ENCODE measurements at places on chromosomes 7 and 10. TPM values are rescaled to one million over a fixed set of nuclear protein-coding genes. Genes with fewer than 3 reads are reported as not detected.

GRCh38 chr10:118545381-118545780 lies 50.1 kb downstream of the PRLHR start:
- H3K27ac ChIP-seq = no peak overlapping the region
- H3K27me3 ChIP-seq = no peaks in the 10 kb centered on the region
- no peaks in the 10 kb centered on the region for H3K4me1 ChIP-seq
- H3K36me3 ChIP-seq = no peaks in the 10 kb centered on the region
- DNase-seq = no peak
- H3K4me3 ChIP-seq = no peak overlapping the region

DNA sequence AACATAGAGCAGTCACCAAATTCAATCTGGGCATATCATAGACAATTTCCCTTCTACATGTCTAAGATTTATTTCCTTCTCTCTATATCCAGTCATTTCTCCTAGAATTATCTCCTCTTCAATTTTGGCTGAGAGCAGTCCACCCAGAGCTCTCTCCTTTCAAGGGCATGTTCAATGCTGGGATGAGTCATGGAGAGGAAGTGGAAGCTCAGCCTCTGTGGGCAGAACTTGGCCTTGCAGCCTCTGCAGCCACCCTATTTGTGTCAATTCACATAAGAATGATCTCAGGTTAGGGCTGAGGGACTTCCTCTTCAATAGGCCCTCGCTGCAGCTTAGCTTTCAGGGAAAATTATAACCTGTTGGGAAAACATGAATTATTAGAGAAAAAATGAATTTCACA lies 560.8 kb downstream of the POM121L12 start:
- H3K4me1 ChIP-seq = no peaks in the 10 kb centered on the region
- H3K4me3 ChIP-seq = no peak overlapping the region
- no peaks in the 10 kb centered on the region for H3K36me3 ChIP-seq
- no peaks in the 10 kb centered on the region for H3K27me3 ChIP-seq
- no peak for DNase-seq
- no peak overlapping the region for H3K27ac ChIP-seq

- DNase-seq = no peak
- H3K27me3 ChIP-seq = no peaks in the 10 kb centered on the region
- no peak overlapping the region for H3K4me3 ChIP-seq
- H3K27ac ChIP-seq = no peak overlapping the region
- no peaks in the 10 kb centered on the region for H3K36me3 ChIP-seq
- no peaks in the 10 kb centered on the region for H3K4me1 ChIP-seq
These were observed 167.7 kb downstream of the EMX2 start for GRCh38 chr10:117710181-117710798.

DNA sequence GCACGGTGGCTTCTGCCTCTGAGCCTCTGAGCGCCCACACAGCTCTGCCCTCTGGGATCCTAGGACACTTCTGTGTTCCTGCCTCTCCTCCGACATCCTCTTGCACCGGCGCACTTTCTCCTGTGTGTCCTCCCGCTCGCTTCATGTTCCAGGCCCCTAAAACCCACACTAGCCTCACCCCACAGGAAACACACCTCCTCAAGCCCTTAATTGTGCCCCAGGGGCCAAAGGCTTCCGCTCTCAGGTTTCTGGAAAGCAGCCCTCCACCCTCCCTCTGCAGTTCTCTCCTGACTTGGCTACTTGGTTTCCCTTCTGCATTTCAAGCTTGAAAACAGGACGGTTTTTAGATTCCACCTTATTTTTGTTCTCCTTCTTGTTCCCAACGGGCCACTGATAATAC lies 7.3 kb downstream of the GFRA1 start:
- no peaks in the 10 kb centered on the region for H3K27me3 ChIP-seq
- no peaks in the 10 kb centered on the region for H3K36me3 ChIP-seq

DNA sequence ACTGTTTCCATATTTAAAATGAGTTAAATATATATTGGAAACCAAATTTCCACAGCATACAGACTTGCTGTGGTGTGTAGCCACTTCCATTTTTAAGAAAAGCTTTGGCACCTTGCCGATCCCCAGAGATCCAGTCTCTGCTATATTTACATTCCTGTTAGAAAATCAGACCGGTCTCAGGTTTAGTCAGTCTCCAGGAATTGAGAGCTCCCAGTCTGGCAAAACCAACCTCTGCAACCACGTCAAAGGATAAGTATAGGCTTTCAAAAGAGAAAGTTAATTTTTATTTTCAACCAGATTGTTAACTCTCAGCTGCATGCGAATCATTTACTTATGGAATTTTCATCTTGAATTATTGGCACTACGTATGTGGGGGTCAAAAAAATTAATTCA lies 28.2 kb downstream of the PUS7 start:
- H3K27ac ChIP-seq = no peak overlapping the region
- H3K4me1 ChIP-seq = no peaks in the 10 kb centered on the region
- H3K27me3 ChIP-seq = no peaks in the 10 kb centered on the region
- DNase-seq = no peak
- H3K4me3 ChIP-seq = no peak overlapping the region

GRCh38 chr10:64037071-64037661 lies 516.0 kb downstream of the REEP3 start:
- peaks cover 26% of the 10 kb centered on the region for H3K4me1 ChIP-seq
- H3K27me3 ChIP-seq = no peaks in the 10 kb centered on the region
- H3K27ac ChIP-seq = no peak overlapping the region
- H3K4me3 ChIP-seq = no peak overlapping the region

DNA sequence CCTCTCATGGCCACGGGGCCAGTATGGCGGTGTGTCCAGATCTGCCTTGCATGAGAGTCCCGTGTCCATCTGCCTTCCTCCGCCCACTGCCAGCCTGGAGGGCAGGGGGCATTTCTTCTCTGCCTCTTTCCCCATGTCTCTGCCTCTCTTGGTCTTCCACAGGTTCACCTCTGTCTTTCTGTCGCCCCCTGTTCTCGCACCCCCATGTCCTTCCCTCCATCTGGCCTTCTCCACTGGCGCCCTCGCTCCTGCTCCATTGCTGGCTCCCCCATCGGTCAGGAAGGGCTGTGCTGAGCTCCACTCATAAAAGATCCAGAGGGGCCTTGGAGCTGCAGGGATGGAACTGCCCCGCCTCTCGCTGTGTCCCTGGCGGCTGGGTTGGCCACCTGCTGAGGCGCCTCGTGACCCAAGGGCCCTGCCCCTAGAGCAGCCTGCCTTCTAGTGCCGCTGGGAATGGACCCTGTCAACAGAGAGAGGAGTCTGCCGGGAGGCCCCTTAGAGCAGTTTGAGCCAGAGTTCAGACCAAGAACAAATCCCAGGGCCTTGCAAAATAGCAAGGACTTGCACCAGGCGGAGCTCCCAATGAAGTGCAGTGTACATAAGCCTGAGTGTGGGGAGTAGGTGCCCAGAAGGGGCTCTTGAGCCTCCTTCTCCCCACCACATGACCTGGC lies 42.0 kb downstream of the GOLGA7B start:
- no peaks in the 10 kb centered on the region for H3K27me3 ChIP-seq
- DNase-seq = no peak
- no peak overlapping the region for H3K27ac ChIP-seq
- no peak overlapping the region for H3K4me3 ChIP-seq
- H3K4me1 ChIP-seq = no peaks in the 10 kb centered on the region
- no peaks in the 10 kb centered on the region for H3K36me3 ChIP-seq

GRCh38 chr7:30977896-30978564 lies 14.3 kb downstream of the GHRHR start:
- no peaks in the 10 kb centered on the region for H3K36me3 ChIP-seq
- H3K4me3 ChIP-seq = no peak overlapping the region
- no peak overlapping the region for H3K27ac ChIP-seq
- H3K27me3 ChIP-seq = no peaks in the 10 kb centered on the region
- no peaks in the 10 kb centered on the region for H3K4me1 ChIP-seq

DNA sequence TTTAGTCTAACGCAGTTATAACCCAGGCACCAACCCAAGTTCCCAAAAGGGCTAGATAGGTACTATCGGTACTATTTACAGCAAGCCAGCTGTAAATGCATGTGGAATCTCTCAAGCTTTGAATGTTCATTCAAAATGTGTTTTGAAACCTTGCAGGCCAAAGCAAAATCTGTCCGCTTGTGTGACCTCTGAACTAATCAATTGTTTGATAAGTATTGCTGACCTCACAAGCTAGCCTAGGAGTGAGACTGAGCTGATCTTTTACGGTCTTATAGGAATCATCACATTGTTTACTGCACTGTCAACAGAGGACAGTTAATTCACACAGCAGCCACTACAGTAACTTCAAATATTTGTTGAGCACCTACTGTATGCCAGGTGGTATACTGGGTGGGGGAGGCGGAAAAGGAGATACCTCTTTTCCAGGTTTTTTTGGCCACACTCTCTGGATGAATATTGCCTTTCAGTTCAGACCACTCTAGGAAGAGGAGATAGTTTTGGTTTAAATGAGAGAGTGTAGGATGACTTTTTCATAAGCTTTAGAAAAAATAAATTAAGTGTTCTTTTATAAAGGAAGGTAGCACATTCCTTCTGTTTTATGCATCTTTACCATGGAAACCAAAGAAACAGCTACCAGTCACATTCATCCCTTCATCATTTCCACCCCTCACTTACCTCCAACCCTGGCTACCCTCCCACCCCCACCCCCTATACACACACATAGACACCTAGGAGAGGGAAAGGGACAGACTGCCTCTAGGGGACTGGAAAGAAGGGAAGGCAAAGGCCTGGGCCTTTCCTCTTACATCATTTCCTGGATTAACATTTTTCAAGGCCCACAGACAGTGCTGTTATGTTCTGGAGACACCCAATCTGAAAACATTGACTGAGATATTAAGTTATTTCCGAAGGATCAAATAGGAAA lies 2.4 kb downstream of the PAPSS2 start:
- peaks cover 6% of the 10 kb centered on the region for H3K4me1 ChIP-seq
- peaks cover 19% of the 10 kb centered on the region for H3K36me3 ChIP-seq
- no peaks in the 10 kb centered on the region for H3K27me3 ChIP-seq
- no peak for DNase-seq

DNA sequence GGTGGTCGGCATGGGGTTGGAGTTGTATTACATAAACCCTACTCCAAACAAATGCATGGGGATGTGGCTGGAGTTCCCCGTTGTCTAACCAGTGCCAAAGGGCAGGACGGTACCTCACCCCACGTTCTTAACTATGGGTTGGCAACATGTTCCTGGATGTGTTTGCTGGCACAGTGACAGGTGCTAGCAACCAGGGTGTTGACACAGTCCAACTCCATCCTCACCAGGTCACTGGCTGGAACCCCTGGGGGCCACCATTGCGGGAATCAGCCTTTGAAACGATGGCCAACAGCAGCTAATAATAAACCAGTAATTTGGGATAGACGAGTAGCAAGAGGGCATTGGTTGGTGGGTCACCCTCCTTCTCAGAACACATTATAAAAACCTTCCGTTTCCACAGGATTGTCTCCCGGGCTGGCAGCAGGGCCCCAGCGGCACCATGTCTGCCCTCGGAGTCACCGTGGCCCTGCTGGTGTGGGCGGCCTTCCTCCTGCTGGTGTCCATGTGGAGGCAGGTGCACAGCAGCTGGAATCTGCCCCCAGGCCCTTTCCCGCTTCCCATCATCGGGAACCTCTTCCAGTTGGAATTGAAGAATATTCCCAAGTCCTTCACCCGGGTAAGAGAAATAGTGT lies at the start of gene CYP2E1:
CYP2E1 (plus strand) TSS at position 407 of the 632 bp plus-strand sequence; CDS start at position 440, 33 bp downstream.
- H3K4me1 ChIP-seq = peaks cover 11% of the 10 kb centered on the region
- no peaks in the 10 kb centered on the region for H3K27me3 ChIP-seq
- no peak within 1 kb of the TSS for H3K27ac ChIP-seq
- no peaks in the 10 kb centered on the region for H3K36me3 ChIP-seq
- H3K4me3 ChIP-seq = no peak within 1 kb of the TSS
- no peak for DNase-seq

DNA sequence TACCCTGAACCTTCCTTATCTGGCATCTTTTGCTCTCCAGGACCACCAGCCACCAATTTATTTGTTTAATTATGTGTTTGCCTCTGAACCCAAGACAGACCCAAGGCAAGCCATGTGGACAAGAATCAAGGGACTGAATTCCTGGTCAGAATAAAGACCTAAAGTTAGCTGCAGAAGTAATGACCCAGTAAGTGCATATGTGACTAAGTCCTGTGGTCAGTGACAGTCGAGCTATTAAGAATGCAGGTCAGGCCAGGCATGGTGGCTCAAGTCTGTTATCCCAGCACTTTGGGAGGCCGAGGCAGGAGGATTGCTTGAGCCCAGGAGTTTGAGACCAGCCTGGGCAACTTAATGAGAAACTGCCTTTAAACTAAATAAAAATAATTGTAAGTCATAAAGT lies 139.4 kb downstream of the CCDC71L start:
- no peaks in the 10 kb centered on the region for H3K27me3 ChIP-seq
- H3K4me3 ChIP-seq = no peak overlapping the region
- H3K4me1 ChIP-seq = no peaks in the 10 kb centered on the region
- no peak for DNase-seq
- H3K27ac ChIP-seq = no peak overlapping the region

DNA sequence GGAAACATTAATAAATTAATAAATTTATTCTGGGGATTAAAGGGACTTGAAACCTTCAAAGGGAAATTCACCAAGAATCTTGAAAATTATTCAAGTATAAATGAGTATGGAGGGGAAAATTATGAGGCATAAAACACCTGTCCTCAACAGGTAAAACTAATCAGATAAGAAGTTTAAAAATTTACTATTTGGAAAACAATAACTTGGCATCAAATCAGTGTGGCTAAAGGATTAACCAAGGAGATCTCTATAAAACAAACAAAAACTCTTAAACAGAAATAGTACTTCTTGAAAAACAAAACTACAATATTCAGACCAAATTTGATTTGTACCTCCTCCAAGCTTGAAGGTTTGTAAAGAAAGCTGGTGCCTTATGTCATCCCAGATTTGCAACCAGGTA lies 66.4 kb upstream of the ZNF804B start:
- DNase-seq = no peak
- no peaks in the 10 kb centered on the region for H3K4me1 ChIP-seq
- H3K4me3 ChIP-seq = no peak overlapping the region
- H3K27ac ChIP-seq = no peak overlapping the region
- H3K36me3 ChIP-seq = no peaks in the 10 kb centered on the region

DNA sequence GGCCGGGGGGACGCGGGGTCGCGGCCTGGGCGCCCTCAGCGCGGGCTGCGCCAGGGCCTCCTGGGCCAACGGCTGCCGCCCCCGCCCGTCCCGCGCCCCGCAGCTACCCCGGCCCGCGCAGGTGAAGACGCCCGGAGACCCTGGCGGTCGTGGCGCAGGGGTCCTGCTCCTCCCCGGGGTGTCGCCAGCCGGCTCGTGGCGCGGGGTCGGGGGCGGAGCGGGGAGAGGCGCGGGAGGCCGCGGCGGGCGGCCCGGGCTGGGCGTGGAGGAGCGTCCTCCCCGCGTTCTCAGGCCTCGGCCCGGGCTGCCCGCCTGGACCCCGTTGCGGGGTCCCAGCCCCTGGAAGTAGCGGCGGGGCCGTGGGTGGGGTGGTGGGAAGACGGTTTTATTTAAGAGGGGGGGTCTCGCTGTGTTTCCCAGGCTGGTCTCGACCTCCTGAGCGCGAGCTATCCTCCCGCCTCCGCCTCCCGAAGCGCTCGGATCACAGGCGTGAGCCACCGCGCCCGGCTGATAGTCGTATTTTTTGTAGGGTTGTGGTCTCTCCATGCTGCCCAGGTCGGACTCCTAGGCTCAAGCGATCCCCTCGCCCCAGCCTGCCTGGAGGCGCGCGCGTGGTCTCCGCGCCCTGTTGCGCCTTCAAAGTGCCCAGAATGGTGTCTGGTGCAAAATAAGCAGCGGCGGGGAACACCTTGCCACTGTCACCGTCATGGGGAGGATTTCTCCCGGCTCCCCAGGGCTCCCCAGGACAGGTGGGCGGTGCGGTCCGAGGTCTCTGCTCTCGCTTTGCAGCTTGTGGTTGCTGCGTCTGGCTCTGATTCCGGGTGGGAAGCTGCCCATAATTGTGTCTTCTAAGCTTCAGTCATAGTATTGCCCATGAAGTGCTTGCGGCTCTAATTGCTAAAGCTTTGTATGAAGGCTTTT lies 15.3 kb upstream of the SUN1 start:
- peak overlapping the region; percentile 93 for H3K27ac ChIP-seq
- DNase-seq = no peak
- no peaks in the 10 kb centered on the region for H3K36me3 ChIP-seq
- H3K4me1 ChIP-seq = no peaks in the 10 kb centered on the region
- H3K27me3 ChIP-seq = no peaks in the 10 kb centered on the region

The TSPAN13 gene
- 8.6 TPM for total RNA-seq

The BAMBI gene
- total RNA-seq = 13.5 TPM

The UPK3B gene
- 8.6 TPM for total RNA-seq

The NODAL gene
- total RNA-seq = not detected

The FAM241B gene
- 0.59 TPM for total RNA-seq
